Mesothelial cell of epicardium (in vitro differentiated cells): ENCODE measurements at places on chromosomes 7 and 10. TPM values are rescaled to one million over a fixed set of nuclear protein-coding genes. Genes with fewer than 3 reads are reported as not detected.

- no peaks in the 10 kb centered on the region for H3K27me3 ChIP-seq
- H3K4me3 ChIP-seq, result no peak overlapping the region
- H3K36me3 ChIP-seq, result no peaks in the 10 kb centered on the region
- no peak for DNase-seq
- H3K27ac ChIP-seq, result peak overlapping the region; percentile 67
- H3K4me1 ChIP-seq, result peaks cover 49% of the 10 kb centered on the region
Measured at GRCh38 chr10:78774614-78774998, 294.2 kb upstream of the ZMIZ1 start.

DNA sequence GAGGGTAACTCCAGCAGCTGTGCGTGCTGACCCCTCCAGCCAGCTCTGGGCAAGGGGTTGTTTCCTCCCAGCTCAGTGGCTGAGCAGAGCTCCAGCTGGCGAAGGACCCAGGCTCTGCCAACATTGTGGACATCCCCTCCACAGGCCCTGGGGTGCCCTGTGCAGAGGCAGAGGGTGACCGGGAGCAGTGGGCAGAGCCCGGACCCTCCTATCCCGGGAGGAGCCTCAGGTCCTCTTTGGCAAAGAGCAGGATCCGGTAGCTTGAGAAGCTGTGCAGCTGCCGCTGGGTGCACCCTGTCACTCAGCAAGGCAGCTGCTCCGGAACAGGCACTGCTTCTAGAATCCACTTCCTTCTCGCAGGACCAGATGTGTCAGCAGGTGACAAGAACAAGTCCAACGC, 175.9 kb downstream of the EBF3 start:
- H3K4me3 ChIP-seq, result no peak overlapping the region
- H3K36me3 ChIP-seq, result peaks cover 7% of the 10 kb centered on the region
- no peak overlapping the region for H3K27ac ChIP-seq
- no peak for DNase-seq

- H3K4me3 ChIP-seq, result no peak overlapping the region
- H3K36me3 ChIP-seq, result peaks cover 34% of the 10 kb centered on the region
- peaks cover 66% of the 10 kb centered on the region for H3K27me3 ChIP-seq
Measured at GRCh38 chr10:100485366-100485765, 22.6 kb downstream of the WNT8B start.

DNA sequence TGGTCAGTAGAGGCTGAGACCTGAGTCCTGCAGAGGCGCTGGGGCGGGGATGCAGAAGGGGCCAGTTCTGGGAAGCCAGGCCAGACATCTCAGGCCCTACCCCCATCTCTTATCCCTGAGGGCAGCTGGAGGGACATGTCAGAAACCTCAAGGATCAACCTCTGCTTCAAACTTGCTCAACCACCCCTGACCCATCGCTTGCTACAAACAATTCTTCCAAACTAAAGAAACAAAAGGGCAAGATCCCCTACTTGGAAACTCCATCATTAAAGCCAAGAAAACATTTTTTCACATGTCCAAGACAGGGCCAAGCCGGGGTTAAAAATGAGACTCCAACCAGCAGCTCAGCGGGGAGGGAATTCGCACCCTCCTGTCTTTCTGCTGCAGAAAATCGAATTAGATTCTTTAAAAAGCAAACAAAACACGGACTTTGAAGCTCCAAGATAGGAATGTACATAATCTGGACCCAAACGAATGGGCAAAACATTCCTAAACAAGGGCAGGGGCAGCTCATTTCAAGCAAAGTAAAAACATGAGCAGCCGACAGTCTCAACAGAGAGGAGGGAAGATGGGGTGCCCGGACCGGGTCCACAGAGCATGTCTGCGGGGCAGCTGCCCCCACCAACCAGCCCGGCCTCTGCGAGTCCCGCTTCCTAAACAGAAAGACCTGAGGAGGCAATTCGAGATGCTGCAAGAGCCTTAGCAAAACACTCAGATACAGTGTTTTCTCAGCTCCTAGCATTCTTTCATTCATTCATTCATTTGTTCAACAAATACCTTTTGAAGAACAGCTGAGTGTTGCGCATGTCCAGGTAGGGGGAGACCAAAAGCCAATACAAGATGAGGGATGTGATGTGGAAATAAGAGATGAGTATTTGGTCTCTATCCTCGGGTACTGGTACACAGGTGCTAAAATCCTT, 44.8 kb downstream of the CHST15 start:
- no peak for DNase-seq

GRCh38 chr7:134353411-134353810, 36.7 kb upstream of the SLC35B4 start:
- DNase-seq, result no peak
- no peak overlapping the region for H3K27ac ChIP-seq
- no peak overlapping the region for H3K4me3 ChIP-seq
- H3K27me3 ChIP-seq, result peaks cover 1% of the 10 kb centered on the region
- no peaks in the 10 kb centered on the region for H3K36me3 ChIP-seq

GRCh38 chr7:142796001-142796500, 25.3 kb downstream of the PRSS2 start:
- H3K27me3 ChIP-seq, result peaks cover 88% of the 10 kb centered on the region
- peaks cover 14% of the 10 kb centered on the region for H3K4me1 ChIP-seq
- H3K4me3 ChIP-seq, result peak overlapping the region; percentile 57
- DNase-seq, result no peak
- H3K36me3 ChIP-seq, result no peaks in the 10 kb centered on the region

- no peak for DNase-seq
- no peak overlapping the region for H3K4me3 ChIP-seq
- peaks cover 53% of the 10 kb centered on the region for H3K4me1 ChIP-seq
- H3K27ac ChIP-seq, result peak overlapping the region; percentile 47
Measured at GRCh38 chr7:130994378-130995115, 260.5 kb upstream of the KLF14 start.

- DNase-seq, result no peak
- peaks cover 27% of the 10 kb centered on the region for H3K27me3 ChIP-seq
- no peak overlapping the region for H3K27ac ChIP-seq
- H3K4me1 ChIP-seq, result peaks cover 9% of the 10 kb centered on the region
- no peak overlapping the region for H3K4me3 ChIP-seq
- H3K36me3 ChIP-seq, result no peaks in the 10 kb centered on the region
Measured at GRCh38 chr10:58473976-58474375, 38.7 kb upstream of the BICC1 start.

GRCh38 chr10:33547976-33548375, 213.5 kb upstream of the NRP1 start:
- no peak overlapping the region for H3K27ac ChIP-seq
- H3K4me1 ChIP-seq, result no peaks in the 10 kb centered on the region
- no peak for DNase-seq
- H3K27me3 ChIP-seq, result no peaks in the 10 kb centered on the region

DNA sequence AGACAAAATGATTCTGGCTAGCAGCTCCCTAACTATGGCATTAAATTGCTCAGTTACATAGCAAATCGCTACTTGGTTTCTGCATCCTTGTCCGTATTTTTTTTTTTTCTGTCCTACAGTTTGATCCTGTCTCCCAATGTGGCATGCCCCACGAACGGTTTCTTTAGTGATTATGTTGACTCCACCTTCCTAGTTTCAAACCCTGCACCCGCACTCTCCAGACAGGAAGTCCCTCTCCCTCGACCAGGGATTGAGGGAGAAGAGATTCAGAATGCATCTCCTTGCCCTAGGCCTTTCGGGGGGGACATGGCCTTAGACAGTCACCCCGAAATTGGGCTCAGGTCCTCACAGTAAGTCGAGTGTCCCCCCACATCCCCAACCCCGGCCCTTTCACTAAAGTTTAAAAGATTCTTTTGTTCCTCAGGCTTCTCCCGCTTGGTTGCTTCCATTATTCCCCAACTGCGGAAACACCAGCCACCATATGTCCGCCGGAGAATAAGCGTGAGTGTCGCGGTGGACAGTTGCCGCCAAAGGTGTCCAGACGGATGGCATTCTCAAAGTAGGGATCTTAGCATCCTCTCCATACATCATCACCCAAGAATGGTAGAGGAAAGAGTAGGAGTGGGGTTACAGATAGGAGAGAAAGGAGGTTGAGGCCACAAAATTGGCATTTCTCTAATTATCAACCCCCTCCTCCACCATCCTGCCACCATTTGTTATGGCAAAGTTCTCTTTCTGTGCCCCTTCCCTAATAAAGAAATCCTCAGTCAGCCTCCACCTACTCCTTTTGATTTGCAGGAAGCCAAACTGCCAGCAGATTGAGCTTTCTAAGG, 7.3 kb downstream of the EVX1 start:
- H3K4me3 ChIP-seq, result no peak overlapping the region
- peaks cover 16% of the 10 kb centered on the region for H3K4me1 ChIP-seq
- no peaks in the 10 kb centered on the region for H3K36me3 ChIP-seq

- H3K27ac ChIP-seq, result no peak overlapping the region
- H3K4me3 ChIP-seq, result no peak overlapping the region
- DNase-seq, result peak; percentile 10
- no peaks in the 10 kb centered on the region for H3K36me3 ChIP-seq
- peaks cover 5% of the 10 kb centered on the region for H3K27me3 ChIP-seq
Measured at GRCh38 chr7:63117-63480, 129.3 kb upstream of the FAM20C start.

- no peak overlapping the region for H3K27ac ChIP-seq
- no peaks in the 10 kb centered on the region for H3K27me3 ChIP-seq
- no peak for DNase-seq
- no peaks in the 10 kb centered on the region for H3K4me1 ChIP-seq
- peaks cover 23% of the 10 kb centered on the region for H3K36me3 ChIP-seq
Measured at GRCh38 chr10:122207596-122207995, 63.5 kb upstream of the BTBD16 start.

DNA sequence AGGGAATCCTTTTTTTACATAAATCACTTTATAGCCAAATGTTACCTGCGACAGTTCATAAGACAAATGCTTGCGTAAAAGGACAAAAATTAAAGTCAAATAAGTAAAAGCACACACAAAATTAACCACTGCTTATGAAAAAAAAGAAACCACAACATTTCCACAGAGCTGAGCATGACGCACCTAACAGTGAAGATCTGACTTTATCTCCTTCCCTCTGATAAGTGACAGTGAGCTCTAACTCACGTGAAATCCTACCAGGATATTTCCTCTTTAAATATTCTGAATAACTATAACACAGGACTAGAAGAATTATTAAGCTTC, 225.5 kb downstream of the SFMBT2 start:
- H3K36me3 ChIP-seq, result no peaks in the 10 kb centered on the region
- H3K4me1 ChIP-seq, result no peaks in the 10 kb centered on the region
- no peak overlapping the region for H3K27ac ChIP-seq
- H3K4me3 ChIP-seq, result no peak overlapping the region
- peaks cover 22% of the 10 kb centered on the region for H3K27me3 ChIP-seq

GRCh38 chr7:95404316-95404865, 8.2 kb upstream of the PON3 start:
- no peaks in the 10 kb centered on the region for H3K27me3 ChIP-seq
- H3K27ac ChIP-seq, result no peak overlapping the region
- peaks cover 22% of the 10 kb centered on the region for H3K36me3 ChIP-seq
- no peaks in the 10 kb centered on the region for H3K4me1 ChIP-seq
- H3K4me3 ChIP-seq, result no peak overlapping the region

- peaks cover 32% of the 10 kb centered on the region for H3K4me1 ChIP-seq
- DNase-seq, result no peak
- no peaks in the 10 kb centered on the region for H3K27me3 ChIP-seq
- peak overlapping the region; percentile 36 for H3K4me3 ChIP-seq
- H3K27ac ChIP-seq, result no peak overlapping the region
- peaks cover 8% of the 10 kb centered on the region for H3K36me3 ChIP-seq
Measured at GRCh38 chr7:64905547-64905946, 2.5 kb downstream of the ZNF273 start.

DNA sequence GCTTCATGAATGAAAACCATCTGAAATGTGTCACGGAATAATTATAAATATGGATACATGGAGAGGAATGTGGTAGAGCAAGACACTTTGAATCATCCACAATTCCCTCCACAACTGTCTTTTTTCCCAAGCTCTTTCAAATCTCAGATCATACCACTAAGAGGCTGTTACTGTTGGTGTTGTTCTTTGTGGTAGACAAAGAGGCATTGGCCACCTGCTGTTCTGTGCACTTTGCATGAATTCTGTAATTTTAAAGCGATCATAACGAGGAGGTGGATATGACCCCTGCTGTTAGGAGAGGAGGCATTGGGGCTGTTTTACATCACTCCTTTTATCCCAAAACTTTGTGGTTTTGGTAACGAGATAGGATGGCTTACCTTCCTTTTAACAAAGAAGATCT, 141.2 kb upstream of the KLF6 start:
- H3K4me1 ChIP-seq, result peaks cover 13% of the 10 kb centered on the region
- no peak overlapping the region for H3K4me3 ChIP-seq
- no peaks in the 10 kb centered on the region for H3K27me3 ChIP-seq
- no peaks in the 10 kb centered on the region for H3K36me3 ChIP-seq
- H3K27ac ChIP-seq, result peak overlapping the region; percentile 88

GRCh38 chr7:143255564-143255963, 7.7 kb upstream of the GSTK1 start:
- no peak overlapping the region for H3K27ac ChIP-seq
- H3K27me3 ChIP-seq, result no peaks in the 10 kb centered on the region
- no peaks in the 10 kb centered on the region for H3K4me1 ChIP-seq
- no peak overlapping the region for H3K4me3 ChIP-seq

GRCh38 chr10:79244841-79245504, 102.3 kb upstream of the PPIF start:
- H3K27ac ChIP-seq, result no peak overlapping the region
- H3K27me3 ChIP-seq, result no peaks in the 10 kb centered on the region
- H3K4me1 ChIP-seq, result peaks cover 54% of the 10 kb centered on the region
- H3K4me3 ChIP-seq, result peak overlapping the region; percentile 65

DNA sequence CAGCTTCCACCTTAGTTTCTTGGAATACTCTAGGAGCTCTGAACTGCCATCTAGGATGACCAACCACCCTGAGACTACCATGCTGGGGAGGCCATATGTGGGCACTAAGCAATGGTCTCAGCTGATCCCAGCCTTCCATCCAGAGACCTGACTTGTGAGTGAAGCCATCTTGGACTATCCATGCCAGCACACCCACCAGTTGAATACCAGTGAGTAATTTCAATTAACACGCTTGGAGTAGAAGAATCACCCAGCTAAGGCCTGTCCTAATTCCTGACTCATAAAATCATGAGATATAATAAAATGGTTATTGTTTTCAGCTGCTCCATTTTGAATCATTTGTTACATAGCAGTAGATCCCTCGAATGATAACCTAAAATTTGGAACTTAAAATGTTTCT, 5.2 kb upstream of the KIF5B start:
- H3K4me3 ChIP-seq, result no peak overlapping the region
- no peak for DNase-seq
- H3K27me3 ChIP-seq, result no peaks in the 10 kb centered on the region
- no peak overlapping the region for H3K27ac ChIP-seq
- H3K36me3 ChIP-seq, result no peaks in the 10 kb centered on the region

- H3K27me3 ChIP-seq, result peaks cover 4% of the 10 kb centered on the region
- no peak overlapping the region for H3K27ac ChIP-seq
- H3K4me3 ChIP-seq, result no peak overlapping the region
Measured at GRCh38 chr7:25922296-25922695, 229.7 kb upstream of the NFE2L3 start.

DNA sequence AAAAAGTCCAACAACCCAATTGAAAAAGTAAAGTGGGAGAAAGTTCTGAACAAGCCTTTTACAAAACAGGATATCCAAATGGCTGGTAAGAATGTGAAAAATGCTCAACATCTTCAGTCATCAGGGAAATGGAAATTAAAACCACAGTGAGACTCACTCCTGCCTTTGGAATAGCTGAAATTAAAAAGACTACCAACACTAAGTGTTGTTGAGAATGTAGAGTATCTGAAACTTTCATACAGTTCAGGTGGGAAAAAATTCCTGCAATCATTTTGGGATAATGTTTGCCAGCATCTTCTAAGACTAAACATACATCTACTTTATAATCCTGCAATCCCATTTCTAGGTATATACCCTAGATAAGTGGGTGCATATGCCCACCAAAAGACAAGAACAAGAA, 395.1 kb downstream of the GRID1 start:
- H3K27me3 ChIP-seq, result no peaks in the 10 kb centered on the region
- no peak for DNase-seq
- H3K4me1 ChIP-seq, result no peaks in the 10 kb centered on the region
- no peak overlapping the region for H3K4me3 ChIP-seq

The TRIM50 gene
- not detected in 3 replicates for total RNA-seq

The GNB2 gene
- total RNA-seq, result 173 to 178 TPM (median 174 TPM) in 3 replicates

The MRPL32 gene
- 52.0 to 53.5 TPM (median 53.0 TPM) in 3 replicates for total RNA-seq

The MRLN gene
- total RNA-seq, result not detected in 3 replicates

The LRRTM3 gene
- total RNA-seq, result 4.6 to 5.6 TPM (median 5.2 TPM) in 3 replicates

The PFKP gene
- total RNA-seq, result 34.2 to 35.3 TPM (median 34.9 TPM) in 3 replicates
